ENCODE measurements at places on chromosomes 3 and 15.

- DNase-seq: no peak
Observed at GRCh38 chr3:32432711-32433530, 41.3 kb downstream of the CMTM7 start.

- DNase-seq: no peak
Observed at GRCh38 chr3:114698146-114699105, 404.6 kb downstream of the TIGIT start.

- no peak for DNase-seq
Observed at GRCh38 chr3:67819447-67819846, 165.0 kb upstream of the SUCLG2 start.

DNA sequence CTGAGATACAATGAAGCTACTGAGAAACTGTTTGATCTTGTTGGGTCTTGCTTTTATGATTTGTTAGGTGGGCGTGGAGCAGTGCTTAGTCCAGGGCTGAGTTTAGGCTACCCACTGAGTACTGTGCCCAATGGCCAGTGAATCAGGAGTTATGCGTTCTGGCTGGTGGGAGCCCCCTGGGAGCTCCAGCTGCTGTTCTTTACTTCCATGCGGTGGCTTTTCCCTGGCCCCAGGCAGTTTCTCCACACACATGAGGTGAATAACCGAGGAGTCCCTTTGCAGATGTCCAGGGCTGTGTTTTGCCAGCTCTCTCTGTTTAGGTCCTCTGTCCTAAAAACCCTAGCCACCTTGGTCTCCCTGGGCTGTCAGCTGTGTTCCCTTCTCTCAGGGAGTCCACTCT lies 106.5 kb downstream of the KLF13 start:
- no peak for DNase-seq

- no peak for DNase-seq
Observed at GRCh38 chr3:50491023-50491422, 12.4 kb downstream of the CACNA2D2 start.

GRCh38 chr3:98855806-98856400 lies 45.6 kb downstream of the DCBLD2 start:
- peak; percentile 67 for DNase-seq

DNA sequence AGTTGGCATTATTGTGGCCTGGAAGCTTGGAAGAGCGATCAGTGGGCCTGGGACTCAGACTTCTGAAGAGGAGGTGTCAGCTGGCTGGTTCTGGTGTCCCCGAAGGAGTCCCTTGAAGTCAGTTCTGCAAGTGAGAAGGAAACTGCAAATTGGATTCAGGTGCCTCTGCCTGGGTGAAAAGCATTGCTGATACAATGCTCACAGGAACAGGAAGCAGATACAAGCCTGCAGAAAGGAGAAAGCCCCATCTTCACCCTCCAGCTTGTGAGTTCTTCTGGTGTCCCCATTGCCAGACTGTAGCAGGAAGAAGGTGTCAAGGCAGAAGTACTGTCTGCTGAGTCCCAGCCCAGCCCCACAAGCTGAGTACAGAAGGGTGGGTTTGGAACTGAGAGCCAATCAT lies 271.3 kb downstream of the PLOD2 start:
- no peak for DNase-seq

DNA sequence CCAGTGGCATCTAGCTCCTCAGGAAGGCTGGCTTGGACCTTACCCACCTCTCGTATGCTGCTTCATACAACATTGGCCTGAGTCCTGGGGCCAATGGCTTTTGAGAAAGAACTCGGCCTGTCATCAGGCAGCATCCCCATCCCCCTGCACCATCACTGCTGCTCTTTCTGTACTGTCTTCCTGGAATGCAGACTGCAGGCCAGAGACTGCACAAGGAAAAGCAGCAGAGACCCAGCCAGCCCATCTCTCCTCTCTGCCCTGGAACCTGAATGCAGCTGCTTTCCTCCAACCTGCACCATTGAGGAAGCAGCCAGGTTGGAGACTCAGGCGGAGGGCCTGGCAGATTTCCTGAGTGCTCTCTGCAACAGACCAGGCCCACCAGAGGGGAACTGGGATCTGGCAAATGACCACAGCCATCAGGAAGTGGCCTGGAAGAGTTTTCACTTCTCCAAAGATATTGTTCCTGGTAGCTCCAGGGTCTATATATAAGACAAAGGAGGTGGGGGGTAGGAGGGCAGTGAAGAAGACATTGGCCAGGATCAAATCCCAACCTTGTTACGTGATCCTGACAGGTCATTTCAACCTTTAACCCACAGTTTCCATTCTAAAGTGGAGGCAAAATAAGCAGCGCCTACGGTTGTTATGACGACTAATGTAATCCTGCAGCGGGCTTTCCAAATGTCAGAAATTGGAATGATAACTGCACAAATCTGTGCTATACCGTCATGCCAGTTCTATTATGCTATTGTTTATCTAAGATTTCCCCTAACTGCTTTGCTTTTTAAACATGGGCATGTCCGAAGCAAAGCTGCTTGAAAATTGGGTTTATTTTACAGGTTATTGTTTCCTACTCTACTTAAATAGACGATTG lies 24.4 kb upstream of the RAB7A start:
- DNase-seq: no peak

GRCh38 chr3:13517253-13517977 lies 31.5 kb upstream of the FBLN2 start:
- DNase-seq: no peak

DNA sequence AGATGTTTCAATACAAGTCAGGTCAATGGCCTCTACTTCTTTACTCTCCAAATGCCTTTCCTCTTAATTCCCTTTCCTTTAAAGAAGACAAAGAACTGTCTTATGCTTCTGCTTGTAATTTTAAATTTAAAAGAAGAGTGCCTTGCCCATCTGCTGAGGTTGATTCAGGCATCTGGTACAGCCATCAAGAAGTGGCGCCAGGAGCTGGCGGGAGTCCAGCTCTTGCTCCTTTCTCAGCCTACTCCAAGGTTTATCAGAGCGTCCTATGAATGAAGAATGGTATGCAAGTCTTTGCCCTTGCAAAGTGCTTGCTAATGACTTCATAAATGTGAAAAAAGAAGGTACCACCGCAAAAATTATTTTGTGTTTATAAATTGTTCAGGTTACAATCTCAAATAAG lies 294.6 kb upstream of the TGFBR2 start:
- DNase-seq: no peak

GRCh38 chr3:142863010-142863817 lies 25.7 kb downstream of the PCOLCE2 start:
- DNase-seq: peak; percentile 43

GRCh38 chr3:13866041-13866965 lies 13.6 kb downstream of the WNT7A start:
- no peak for DNase-seq

DNA sequence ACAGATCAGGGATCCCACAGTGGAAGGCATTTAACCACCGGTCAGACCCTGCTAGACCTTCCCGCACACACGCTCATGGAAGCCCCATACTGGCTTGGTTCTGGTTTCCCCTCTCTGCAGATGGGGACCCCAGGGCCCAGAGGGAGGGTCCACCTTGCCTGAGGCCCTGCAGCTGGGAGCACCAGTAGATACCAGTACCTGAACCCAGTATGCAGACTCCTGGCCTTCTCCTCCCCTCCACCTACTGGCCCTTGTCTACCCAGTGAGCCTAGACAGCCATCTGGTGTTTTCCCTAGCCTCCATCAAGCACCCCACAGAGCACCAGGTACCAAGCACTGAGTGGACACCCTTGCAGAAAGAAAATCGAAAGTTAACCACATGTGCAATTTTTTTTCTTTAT lies 65.1 kb downstream of the MEGF11 start:
- no peak for DNase-seq

DNA sequence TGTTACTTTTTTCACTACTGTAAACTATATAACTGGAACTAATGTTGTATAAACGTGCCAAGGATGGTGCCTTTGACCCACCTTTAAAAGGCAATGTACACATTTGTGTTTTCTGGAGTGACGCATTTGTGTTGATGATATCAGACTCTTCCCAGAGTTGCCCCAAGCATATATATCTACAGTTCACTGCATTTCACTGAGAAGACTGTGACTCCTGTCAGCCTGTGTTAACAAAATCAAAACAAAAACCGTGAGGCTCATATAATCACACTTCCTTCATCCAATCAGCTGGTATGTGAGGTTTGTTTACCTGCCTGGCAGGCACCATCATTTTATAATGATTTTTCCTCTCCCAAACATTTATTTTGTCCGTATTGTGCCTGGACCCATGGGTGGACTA lies 117.6 kb upstream of the ROBO1 start:
- no peak for DNase-seq

- no peak for DNase-seq
Observed at GRCh38 chr3:187977659-187978058, 176.3 kb upstream of the LPP start.

DNA sequence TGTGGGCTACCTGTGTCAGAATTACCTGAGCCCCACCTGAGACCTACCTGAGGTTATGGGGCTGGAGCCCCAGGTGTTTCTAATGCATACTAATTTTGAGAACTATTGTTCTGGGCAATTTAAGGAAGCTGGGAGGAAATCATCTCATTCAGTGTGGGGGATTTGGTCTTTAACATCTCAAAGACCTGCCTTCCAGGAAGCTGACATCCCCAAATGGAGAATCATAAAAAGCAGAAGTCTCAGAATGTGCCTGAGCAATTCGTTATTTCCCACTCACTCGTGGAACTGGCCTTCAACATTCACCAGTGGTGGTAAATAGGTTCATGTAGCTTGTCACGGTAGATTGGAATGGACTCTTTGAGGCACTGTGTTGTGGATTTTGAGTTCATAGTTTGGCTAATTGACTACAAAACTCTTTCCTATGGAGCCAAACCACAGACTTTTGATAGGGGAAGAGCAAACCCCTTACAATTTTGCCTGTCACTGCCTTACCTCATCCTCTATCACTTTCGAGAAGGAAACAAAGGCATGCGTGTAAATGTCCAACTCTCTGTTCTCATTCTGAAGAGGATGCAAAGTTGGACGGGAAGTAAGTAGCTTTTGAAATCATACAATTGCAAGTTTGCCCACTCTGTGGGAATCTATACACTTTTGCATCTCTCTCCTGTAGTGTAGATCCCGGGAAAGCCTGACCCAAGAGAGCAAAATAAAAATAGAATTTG lies 521.0 kb upstream of the MDFIC2 start:
- no peak for DNase-seq

- peak; percentile 51 for DNase-seq
Observed at GRCh38 chr3:185270262-185270955, 16.6 kb upstream of the EHHADH start.

DNA sequence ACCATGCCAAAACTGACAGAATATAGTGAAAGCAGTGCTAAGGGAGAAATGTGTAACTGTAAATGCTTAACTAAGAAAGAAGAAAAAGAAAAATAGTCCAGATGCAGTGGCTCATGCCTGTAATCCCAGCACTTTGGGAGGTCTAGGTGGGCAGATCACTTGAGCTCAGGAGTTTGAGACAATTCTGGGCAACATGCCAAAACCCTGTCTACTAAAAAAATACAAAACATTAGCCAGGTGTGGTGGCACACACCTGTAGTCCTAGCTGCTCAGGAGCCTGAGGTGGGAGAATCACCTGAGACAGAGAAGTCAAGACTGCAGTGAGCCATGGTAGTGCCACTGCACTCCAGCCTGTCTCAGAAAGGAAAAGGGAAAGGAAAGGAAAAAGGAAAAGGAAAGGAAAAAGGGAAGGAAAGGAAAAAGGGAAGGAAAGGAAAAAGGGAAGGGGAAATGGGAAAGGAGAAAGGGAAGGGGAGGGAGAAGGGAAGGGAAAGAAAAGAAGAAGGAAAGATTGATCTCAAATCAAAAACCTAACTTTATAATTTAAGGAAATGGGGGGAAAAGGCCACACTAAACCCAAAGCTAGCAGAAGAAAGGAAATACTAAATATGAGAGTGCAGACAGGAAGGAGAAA lies 20.3 kb downstream of the C3orf33 start:
- DNase-seq: no peak

DNA sequence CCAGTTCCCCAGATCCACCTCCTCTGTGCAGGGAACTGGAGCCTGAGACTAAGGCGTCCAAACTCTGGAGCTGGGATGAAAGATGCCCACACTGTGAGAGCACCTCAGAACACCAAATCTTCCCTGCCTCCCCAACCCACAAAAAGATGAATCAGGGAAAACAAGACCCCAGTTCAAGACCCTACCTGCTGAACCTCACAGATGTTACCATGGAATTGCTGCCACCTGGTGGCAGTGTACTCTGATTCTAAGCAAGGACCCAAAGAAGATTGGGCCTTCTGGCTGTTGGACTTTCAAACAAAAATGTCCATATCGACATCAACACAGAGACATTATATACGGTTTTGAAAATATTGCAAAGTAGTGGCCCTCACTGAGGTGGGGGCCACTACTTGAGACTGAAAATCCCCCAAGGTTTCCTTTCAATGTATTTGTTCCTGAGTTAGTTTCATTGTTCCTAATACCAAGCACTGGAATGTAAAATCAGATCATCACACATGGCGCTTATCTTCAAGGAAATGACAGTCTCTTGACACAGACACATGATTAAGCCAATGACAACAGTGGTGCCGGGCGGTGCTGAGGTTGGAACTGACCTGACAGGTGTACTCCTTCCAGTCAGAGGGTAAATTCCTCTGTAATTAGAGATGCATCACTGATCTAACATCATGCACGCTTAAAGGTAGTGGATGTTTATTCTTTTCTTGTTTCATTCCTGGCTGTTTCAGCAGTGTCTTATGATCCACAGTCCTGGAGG lies 67.6 kb downstream of the SLC6A11 start:
- DNase-seq: peak; percentile 10

DNA sequence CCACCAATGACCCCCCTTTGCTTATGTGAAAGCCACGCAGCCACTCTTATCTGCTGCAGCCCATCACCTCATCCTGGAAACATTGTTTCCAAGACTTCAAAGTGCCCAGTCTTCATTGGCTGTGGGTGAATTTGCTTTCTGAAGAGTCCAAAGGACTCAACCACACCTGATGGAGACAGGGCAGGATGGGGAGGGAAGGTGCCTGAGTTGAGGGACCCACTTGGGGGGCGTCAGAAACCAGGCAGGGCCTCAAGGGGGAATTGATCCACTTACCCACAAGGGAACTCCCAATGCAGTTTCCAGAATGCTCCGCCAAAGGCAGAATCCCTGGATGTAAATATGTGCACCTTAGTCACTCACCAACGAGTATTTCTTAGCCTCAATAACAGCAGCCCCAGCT lies 147.9 kb upstream of the ATP2B2 start:
- DNase-seq: no peak

DNA sequence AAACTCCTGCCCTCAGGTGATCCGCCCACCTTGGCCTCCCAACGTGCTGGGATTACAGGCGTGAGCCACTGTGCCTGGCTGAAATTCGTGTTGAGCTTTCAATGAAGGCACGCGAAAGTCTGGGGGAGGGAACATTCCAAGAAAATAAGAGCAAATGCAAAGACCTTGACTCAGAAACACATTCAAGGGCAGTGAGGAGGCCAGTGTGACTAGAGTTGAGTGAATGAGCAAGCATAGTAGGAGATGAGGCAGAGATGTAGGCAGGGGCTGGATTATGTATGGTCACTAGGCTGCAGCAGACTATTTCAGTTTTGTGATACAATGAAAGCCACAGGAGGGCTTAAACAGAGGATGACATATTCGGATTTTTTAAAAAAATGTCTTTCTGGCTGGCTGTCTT lies 67.0 kb downstream of the SCN11A start:
- DNase-seq: no peak

DNA sequence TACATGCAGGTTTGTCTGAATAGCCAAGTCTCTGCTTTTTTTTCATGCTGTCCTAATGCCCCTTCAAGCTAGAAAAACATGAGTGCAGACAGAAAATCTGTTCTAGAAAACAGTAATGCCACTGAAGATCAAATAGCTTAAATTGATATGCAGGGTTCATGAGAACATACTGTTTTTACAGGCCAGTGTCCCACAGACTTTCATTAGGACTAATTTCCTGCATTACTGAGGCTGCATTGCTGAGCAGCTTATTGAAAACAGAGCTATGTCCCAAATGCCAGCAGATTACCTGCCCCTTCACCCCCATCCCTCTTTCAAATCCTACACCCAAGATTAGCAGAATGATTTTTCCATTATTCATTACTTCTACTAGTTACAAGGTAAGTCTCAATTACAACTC lies 665 bp downstream of the TM4SF18 start:
- no peak for DNase-seq

Measured in HTR-8/SVneo (cell line).